ENCODE measurements at places on chromosomes 3 and 15.

GRCh38 chr15:57570994-57571393, 20.7 kb upstream of the MYZAP start:
- no peak for DNase-seq

GRCh38 chr3:13163848-13164382, 90.7 kb upstream of the IQSEC1 start:
- DNase-seq: no peak

DNA sequence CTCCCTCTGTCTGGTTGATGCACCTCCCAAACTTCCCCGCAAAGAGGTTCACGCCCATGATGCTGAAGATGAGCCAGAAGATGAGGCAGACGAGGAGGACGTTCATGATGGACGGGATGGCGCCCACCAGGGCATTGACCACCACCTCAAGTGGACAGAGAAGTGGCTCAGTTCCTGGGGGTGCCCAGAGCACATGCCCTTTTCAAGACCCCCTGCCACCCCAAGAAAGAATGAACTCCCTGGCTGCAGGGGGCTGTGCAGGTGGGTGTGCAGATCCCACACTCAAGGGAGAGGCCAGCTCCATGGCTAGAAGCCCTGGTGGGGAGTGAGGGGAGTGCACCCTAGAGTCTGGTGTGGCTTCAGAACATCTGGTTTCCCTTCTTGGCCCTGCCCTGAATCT, 64.1 kb downstream of the EXOG start:
- DNase-seq: no peak

- DNase-seq: no peak
Measured at GRCh38 chr3:69791106-69791505, 51.8 kb downstream of the MITF start.
